ENCODE measurements at places on chromosomes 11 and 22.

DNA sequence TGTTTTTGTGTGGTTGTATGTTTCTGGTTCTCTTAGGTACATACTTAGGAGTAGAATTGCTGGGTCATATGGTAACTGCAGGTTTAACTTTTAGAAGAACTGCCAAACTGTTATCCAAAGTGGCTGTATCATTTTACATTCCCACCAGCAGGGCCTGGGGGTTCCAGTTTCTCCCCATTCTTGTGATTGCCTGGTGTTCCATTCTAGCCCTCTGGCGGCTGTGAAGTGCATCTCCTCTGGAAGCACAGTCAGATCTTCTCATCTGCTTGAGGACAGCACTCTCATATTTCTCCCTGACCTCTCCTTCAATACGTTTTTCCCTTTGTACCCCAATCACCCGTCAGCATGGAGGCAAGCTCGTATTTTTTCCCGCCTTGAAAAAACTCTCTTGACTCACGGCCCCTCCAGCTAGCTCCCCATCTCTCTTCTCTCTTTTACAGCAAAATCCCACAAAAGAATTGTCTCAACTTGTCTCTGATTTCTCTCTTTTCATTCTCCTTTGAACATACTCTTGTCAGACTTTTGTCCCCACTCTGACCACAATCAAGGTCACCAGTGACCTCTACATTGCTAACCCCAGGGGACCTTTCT, 56.8 kb upstream of the THY1 start:
- no peak overlapping the region for H3K4me3 ChIP-seq
- H3K4me1 ChIP-seq = peaks cover 1% of the 10 kb centered on the region
- H3K36me3 ChIP-seq = no peaks in the 10 kb centered on the region
- H3K27me3 ChIP-seq = peaks cover 21% of the 10 kb centered on the region

- no peaks in the 10 kb centered on the region for H3K36me3 ChIP-seq
- no peak overlapping the region for H3K4me3 ChIP-seq
- H3K27me3 ChIP-seq = no peaks in the 10 kb centered on the region
- peaks cover 21% of the 10 kb centered on the region for H3K4me1 ChIP-seq
- no peak for DNase-seq
These were observed 10.2 kb upstream of the CD82 start for GRCh38 chr11:44555031-44555800.

DNA sequence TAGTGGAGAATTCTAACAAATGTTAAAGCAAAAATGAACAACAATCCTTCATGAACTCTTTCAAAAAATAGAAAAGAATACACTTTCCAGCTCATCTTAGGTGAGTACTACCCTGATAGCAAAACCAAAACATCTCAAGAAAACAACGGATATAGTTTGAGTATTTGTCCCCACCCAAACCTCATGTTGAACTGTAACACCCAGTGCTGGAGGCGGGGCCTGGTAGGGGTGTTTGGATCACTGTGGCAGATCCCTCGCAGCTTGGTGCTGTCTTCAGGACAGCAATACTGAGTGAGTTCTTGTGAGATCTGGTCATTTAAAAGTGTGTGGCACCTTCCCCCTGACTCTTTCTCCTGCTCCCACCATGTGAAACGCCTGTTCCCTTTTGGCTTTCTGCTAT, 27.0 kb downstream of the NCAPD3 start:
- no peak for DNase-seq
- no peak overlapping the region for H3K4me3 ChIP-seq
- peaks cover 65% of the 10 kb centered on the region for H3K36me3 ChIP-seq
- H3K27me3 ChIP-seq = no peaks in the 10 kb centered on the region

- peak overlapping the region; percentile 99 for H3K27ac ChIP-seq
- H3K4me3 ChIP-seq = peak overlapping the region; percentile 100
- no peaks in the 10 kb centered on the region for H3K27me3 ChIP-seq
- DNase-seq = no peak
- H3K4me1 ChIP-seq = peaks cover 71% of the 10 kb centered on the region
These were observed 4.0 kb downstream of the NAP1L4 start for GRCh38 chr11:2987881-2988861.

DNA sequence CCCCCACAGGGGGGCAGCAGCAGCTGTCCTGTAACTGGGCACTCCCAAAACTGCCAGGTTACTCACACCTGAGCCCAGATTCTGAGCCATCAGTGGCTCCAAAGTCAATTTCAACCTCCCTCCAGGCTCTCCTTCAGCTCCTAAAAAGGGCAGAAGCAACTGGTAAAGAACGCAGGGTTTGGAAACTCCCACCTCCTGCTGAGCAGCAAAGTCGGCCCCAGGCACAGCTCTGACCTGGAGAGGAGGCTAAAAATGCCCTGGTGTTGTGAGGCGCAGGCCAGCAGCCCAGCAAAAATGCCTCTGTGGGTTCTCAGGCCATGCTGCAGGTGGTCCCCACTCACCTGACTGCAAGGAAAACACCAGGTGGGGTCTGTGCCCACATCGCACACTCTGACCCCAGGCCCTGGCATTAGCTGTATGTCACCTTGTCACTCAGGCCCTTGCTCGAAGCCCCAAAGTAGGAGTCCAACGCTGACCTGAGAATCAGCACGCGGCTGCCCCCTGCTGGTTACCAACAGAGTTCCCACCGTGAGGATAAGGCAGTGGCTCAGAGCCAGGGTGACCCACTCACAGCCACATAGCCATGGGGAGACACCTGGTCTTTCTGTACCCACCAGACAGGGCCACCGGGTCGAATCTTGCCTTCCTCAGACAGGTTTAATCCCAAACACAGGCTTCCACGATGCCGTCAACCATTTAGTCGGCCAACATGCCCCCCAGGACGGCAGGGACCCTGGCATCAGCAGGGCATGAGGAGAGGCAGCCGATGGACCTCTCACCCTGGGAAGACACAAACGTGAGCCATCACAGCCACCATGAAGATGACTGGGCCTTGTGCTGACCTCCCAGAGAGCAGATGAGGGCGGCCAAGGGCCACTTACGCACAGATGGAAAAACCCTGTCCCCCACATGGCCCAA, 11.1 kb downstream of the POLR3H start:
- no peaks in the 10 kb centered on the region for H3K27me3 ChIP-seq
- H3K4me1 ChIP-seq = peaks cover 3% of the 10 kb centered on the region
- no peak overlapping the region for H3K27ac ChIP-seq
- H3K36me3 ChIP-seq = peaks cover 21% of the 10 kb centered on the region
- no peak overlapping the region for H3K4me3 ChIP-seq

DNA sequence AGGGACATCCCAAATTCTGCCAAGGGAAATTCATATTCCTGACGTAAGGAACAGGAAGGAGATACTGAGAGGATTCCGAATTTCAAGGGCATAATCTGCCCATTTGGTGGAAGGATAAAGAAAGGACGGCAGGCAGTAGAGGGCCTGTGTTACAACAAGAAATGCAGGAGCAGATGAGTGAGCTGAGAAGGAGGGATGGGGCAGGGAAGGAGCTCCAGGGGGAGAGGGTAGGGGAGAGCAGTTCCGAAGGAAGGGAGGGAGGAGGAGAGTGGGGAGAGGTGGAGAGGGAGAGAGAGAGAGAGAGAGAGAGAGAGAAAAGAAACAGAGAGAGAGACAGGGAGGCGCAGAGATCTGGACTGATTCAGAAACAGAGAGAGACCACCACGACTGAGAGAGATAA, 843 bp downstream of the OPCML start:
- H3K4me3 ChIP-seq = no peak overlapping the region
- H3K36me3 ChIP-seq = no peaks in the 10 kb centered on the region
- no peak for DNase-seq
- no peak overlapping the region for H3K27ac ChIP-seq
- no peaks in the 10 kb centered on the region for H3K4me1 ChIP-seq

DNA sequence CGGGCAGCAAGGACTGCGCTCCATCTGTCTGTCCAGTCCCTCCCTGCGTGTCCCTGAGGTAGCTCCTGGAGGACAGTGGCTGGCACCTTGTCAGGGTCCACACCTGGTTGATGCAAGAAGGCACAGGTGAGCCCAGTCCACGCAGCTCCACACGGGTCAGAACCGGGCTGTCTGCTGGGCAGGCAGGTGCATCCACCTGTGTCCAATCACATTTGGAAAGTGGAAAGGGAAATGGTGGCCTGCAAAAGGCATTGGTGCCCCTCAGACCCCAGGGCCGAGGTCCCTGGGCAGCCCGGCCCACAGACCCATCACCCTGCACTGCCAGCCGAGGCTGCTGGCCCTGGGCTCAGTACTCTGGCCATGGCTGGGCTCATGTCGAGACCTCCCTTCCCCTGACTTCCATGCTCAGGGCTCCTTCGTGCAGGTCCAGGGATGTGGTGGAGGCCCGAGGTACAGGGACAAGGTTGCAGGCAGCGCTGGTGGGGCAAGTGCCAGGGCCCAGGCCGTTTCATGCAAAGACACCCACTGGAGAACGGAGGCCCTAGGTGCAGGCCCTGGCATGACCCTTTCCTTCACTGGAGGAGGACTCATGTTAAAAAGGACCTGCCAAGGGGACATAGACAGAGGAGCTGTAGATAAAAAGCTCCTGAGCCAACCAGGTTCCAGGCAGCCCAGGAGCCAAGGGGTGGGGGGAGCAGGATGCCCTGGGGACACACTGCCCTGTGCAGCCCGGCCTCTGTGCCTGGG, 38.9 kb upstream of the TH start:
- peak; percentile 0 for DNase-seq
- H3K36me3 ChIP-seq = no peaks in the 10 kb centered on the region
- H3K27me3 ChIP-seq = no peaks in the 10 kb centered on the region
- no peak overlapping the region for H3K27ac ChIP-seq
- H3K4me1 ChIP-seq = peaks cover 13% of the 10 kb centered on the region
- H3K4me3 ChIP-seq = no peak overlapping the region

GRCh38 chr11:27420722-27421572, 51.6 kb downstream of the LGR4 start:
- no peak overlapping the region for H3K4me3 ChIP-seq
- H3K27ac ChIP-seq = no peak overlapping the region

DNA sequence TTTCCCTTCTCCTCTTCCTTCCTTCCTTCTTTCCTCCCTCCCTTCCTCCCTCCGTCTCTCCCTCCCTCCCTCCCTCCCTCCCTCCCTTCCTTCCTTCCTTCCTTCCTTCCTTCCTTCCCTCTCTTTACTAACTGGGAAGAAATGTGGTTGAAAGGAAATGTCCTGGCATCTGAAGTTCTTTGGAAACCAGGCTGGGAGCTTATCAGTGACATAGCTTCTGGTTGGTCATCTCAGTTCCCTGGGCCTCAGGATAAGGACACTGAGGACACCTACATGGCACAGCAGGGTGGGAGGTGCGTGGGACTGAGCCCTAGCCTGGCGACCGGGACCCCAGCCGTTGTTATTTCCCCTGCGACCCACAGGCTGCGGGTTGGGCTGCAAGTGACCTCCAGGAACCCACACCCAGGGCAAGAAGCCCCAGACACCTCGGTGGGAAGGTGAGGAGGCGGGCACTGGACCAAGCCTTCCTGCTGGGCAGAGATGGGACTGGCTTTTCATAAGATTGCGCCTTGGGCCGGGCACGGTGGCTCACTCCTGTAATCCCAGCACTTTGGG, 1486.5 kb downstream of the TBC1D22A start:
- peaks cover 5% of the 10 kb centered on the region for H3K4me1 ChIP-seq
- H3K36me3 ChIP-seq = no peaks in the 10 kb centered on the region
- H3K4me3 ChIP-seq = no peak overlapping the region

- H3K4me1 ChIP-seq = no peaks in the 10 kb centered on the region
- no peak overlapping the region for H3K4me3 ChIP-seq
- peaks cover 13% of the 10 kb centered on the region for H3K27me3 ChIP-seq
- H3K36me3 ChIP-seq = no peaks in the 10 kb centered on the region
These were observed 1.1 kb upstream of the OR10A5 start for GRCh38 chr11:6844356-6844755.

- peaks cover 16% of the 10 kb centered on the region for H3K4me1 ChIP-seq
- no peak for DNase-seq
- H3K36me3 ChIP-seq = no peaks in the 10 kb centered on the region
- no peak overlapping the region for H3K4me3 ChIP-seq
- H3K27ac ChIP-seq = no peak overlapping the region
These were observed 19.4 kb downstream of the TEAD1 start for GRCh38 chr11:12693479-12694182.

- H3K36me3 ChIP-seq = no peaks in the 10 kb centered on the region
- DNase-seq = no peak
- no peak overlapping the region for H3K4me3 ChIP-seq
- no peak overlapping the region for H3K27ac ChIP-seq
- peaks cover 3% of the 10 kb centered on the region for H3K4me1 ChIP-seq
- H3K27me3 ChIP-seq = peaks cover 8% of the 10 kb centered on the region
These were observed 62.0 kb downstream of the CCDC34 start for GRCh38 chr11:27300974-27301373.

DNA sequence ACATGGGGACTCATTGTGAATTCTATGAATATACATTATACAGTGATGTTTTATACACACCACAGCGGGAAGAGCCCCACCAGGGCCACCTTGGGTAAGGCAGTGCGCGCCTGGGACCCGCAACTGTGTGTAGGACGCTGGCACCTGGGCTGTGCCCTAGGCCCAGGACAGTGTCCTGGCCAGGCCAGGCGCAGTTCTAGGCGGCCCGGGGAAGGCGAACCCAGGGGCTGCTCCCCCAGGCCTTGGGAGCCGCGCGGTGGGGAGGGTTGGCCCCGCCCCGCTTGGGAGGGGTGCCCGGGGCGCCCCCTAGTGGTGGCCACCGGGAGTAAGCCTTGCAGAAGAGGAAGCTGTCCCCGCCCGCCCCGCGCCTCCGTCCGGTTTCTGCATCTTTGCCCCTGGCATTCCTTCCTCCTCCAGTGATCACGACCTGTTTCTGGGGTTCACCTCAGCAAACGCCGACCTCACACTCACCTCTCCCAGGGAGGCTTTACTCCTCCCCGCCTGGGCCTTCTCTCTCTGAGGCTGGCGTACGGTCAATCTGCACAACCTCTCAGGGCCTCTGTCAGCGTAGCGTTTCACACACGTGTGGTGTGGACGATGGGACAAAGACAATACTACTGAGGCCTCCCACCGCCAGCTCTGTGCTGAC, 9.5 kb upstream of the EHD1 start:
- no peak overlapping the region for H3K27ac ChIP-seq
- H3K27me3 ChIP-seq = no peaks in the 10 kb centered on the region
- peak; percentile 90 for DNase-seq
- peaks cover 31% of the 10 kb centered on the region for H3K4me1 ChIP-seq

- H3K27me3 ChIP-seq = peaks cover 4% of the 10 kb centered on the region
- no peak overlapping the region for H3K27ac ChIP-seq
- no peak overlapping the region for H3K4me3 ChIP-seq
- H3K4me1 ChIP-seq = no peaks in the 10 kb centered on the region
- H3K36me3 ChIP-seq = no peaks in the 10 kb centered on the region
These were observed 26.1 kb upstream of the APLP2 start for GRCh38 chr11:130043575-130043974.

GRCh38 chr22:45229181-45229580, 11.5 kb downstream of the KIAA0930 start:
- H3K27me3 ChIP-seq = no peaks in the 10 kb centered on the region
- no peak for DNase-seq
- no peak overlapping the region for H3K4me3 ChIP-seq
- H3K4me1 ChIP-seq = peaks cover 19% of the 10 kb centered on the region

GRCh38 chr11:13260201-13260962, 17.2 kb upstream of the BMAL1 start:
- H3K4me3 ChIP-seq = no peak overlapping the region
- H3K4me1 ChIP-seq = peaks cover 5% of the 10 kb centered on the region
- peaks cover 3% of the 10 kb centered on the region for H3K27me3 ChIP-seq
- H3K36me3 ChIP-seq = no peaks in the 10 kb centered on the region

- no peaks in the 10 kb centered on the region for H3K27me3 ChIP-seq
- H3K27ac ChIP-seq = no peak overlapping the region
- peaks cover 27% of the 10 kb centered on the region for H3K36me3 ChIP-seq
- DNase-seq = no peak
- no peak overlapping the region for H3K4me3 ChIP-seq
These were observed 46.9 kb upstream of the CRTAM start for GRCh38 chr11:122791411-122791810.

- H3K27ac ChIP-seq = no peak overlapping the region
- peaks cover 2% of the 10 kb centered on the region for H3K36me3 ChIP-seq
- H3K4me3 ChIP-seq = peak overlapping the region; percentile 64
- H3K4me1 ChIP-seq = peaks cover 27% of the 10 kb centered on the region
- DNase-seq = peak; percentile 5
- H3K27me3 ChIP-seq = peaks cover 52% of the 10 kb centered on the region
These were observed 2.0 kb upstream of the LARGE1 start for GRCh38 chr22:33922349-33922681.
